ENCODE measurements at places on chromosomes 4 and X.

- DNase-seq, result no peak
These were observed 6.8 kb downstream of the PLXNA3 start for GRCh38 chrX:154464806-154465365.

- no peak for DNase-seq
These were observed 181.0 kb downstream of the DCTD start for GRCh38 chr4:182736207-182736606.

DNA sequence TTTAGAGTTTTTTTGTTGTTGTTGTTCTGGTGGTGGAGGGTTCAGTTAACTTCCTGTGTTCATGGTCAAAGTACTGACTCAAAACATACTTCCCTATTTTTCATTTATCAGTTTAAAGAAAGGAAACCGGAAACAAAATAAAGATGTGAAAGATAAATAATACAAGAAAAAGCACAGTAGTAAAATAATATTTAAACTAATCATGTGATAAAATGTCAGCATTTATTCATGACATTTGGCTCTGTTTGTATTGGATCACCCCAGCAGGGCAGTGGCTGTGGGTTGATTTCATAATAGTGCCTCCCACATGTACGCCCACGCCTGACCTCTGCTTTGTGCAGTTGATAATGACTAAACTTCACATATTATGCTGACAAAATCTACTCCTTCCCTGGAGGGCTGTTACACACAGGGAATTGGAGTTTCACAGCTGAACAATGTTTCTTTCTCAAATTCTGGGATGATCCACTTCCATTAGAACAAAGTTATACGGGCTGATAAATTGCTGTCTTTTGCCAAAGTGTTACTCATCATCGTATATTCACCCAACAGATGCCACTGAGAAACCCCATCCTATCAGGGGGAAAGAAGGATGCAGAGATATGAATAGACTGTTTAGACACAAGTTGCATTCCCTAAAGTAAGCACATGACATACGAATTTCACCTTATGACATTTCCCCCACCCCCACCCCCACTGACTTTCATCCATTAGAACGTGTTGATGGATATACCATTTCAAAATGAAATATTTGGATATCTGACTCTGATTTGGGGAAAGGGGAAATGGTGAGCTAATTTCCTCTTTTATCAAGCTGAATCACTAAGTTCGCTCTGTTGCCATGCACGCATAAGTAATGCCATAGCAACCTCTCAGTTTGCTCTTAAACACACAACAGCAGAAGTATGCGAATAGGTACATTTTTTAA, 48.3 kb downstream of the AMELX start:
- no peak for DNase-seq

- DNase-seq, result no peak
These were observed 50.5 kb upstream of the GUCY1A1 start for GRCh38 chr4:155616117-155616516.
